H54 (cell line): ENCODE measurements at places on chromosomes 7 and 10.

DNA sequence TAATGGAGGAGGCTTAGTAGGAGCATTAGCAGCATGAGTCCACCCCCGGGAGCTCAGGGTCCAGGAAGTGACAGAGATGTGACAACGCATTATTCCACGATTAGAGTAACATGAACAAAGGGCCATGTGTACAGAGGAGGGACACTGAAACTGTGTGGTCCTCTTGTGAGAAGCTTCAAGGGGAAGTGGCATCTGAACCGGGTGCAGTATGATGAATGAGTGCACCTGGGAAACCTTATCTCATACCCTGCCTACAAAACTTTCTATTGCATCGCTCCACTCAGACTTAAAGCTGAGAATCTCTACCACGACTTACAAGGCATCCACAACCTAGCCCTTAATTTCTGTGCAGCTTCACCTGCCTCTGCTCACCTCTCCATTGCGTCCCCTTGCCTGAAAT lies 115.3 kb upstream of the AMPH start:
- DNase-seq: no peak

DNA sequence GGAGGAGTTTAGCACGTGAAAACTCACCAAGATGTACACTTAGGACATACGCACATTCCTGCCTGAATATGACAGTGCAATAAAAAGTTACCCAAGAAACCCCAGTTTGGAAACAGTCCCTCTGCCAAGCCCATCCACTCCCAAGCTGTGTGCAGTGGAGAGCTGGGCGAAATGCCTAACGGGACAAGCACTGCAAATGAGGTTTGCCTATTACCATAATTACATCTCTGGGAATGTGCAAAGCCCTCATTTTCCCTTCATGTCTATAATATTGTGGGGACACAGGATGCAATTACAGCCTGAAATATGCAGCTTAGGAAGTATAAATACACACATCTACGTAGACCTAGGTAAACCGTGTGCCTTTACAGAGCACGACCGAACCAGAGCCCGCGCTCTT lies 117.5 kb downstream of the PLXNA4 start:
- no peak for DNase-seq

DNA sequence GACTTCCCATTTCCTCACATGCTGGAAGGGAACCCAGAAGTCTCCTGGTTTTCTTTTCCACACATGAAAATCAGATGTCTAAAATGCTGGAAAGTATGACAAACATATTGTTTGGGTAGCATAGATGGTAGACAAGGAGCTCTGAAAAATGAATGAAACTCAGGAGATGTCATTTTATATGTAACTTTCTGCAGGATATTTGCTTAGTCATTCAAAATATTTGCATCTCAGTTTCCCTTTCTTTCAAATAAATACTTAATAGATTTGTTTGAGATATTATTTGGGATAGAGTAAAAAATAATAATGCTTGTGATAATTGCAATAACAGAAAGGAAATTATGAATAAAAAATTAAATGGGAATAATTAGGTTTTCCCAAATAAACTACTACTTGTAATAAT lies 298.9 kb upstream of the ADARB2 start:
- no peak for DNase-seq

GRCh38 chr7:126362746-126363145 lies 890.0 kb downstream of the GRM8 start:
- DNase-seq: no peak

DNA sequence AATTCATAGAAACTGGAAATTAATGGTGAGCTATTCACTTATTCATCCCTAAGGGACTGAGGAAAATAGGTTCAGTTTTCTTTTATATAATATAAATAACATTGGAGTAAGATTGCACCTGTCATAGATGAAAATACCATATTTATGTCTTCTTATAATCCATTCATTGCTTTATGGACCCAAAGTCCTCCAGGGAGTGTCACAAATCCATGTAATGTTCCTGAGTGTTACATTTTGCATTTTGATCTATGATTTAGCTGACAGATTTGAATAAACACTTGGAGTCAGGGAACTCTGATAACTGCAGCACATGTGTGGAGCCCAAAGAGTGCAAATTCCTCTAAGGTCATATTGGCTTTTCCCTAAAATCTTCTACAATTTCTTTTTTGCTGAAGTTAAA lies 484.3 kb downstream of the MDFIC start:
- DNase-seq: no peak

GRCh38 chr10:125264757-125265578 lies 104.6 kb upstream of the CTBP2 start:
- DNase-seq: no peak

DNA sequence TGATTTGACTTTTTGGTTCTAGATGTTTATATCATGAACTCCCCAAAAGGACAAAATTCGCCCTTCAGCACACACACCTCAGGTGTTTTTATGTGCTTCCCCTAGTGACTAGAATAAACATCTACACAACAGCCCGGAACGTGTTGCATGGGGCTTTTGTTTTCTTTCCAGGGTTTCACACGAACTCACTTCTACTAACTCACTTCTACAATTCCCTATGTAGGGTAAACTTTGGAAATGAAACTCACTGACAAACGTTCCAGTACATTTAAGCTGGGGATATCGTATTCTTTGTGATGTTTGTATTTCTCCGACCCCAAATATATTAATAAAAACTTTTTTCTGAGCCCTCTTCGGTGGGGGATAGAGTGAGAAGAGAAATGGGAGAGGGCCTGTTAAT lies 1.4 kb downstream of the TRA2A start:
- DNase-seq: no peak

- DNase-seq: no peak
Measured at GRCh38 chr10:3740157-3740871, 44.7 kb downstream of the KLF6 start.

DNA sequence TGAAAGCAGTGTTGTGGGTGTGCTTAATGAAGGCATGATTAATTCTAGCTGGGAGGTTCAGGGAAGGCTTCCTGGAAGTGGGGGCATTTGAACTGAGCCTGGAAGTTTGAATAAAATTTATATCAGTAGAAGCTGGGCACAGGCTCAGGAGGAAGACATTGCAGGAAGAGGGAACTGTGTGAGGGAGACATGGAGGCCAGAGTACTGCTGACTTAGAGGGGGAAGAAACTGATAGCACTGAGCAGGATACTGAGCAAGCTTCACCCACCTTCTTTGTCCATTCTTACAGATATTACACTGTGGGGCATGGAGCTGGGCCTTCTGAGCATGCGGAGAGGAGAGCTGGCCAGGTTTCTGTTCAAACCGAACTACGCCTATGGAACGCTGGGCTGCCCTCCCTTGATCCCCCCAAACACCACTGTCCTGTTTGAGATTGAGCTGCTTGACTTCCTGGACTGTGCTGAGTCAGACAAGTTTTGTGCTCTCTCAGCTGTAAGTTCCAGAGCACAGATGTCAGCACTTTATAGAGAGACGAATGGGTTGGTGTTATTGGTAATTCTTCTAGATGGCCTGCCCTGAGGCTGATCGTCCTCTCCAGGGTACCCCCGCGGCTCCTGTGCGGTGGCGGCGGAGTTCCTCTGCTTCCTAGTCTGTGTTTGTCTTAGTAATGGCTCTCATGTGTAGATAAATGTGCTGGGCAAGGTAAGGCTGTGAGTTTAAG lies 2.1 kb downstream of the FKBP6 start:
- no peak for DNase-seq

DNA sequence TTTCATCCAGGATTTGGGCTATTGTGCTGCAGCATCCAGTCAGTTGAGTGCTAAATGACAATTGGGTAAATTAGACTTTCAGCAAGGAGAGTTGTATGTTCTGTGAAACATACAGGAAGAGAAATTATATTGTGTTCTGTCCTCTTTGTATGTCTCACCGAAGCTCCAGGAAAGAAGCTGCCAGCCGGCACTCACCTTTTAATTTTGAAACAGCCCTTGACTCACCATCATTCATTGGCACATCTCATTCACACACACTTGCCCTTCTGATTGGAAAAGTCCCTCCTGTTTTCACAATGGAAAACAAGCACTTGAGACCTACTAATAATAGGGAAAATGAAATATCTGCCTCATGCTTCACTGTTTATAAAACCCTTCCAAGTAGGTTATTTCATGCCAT lies 495.6 kb downstream of the RPS24 start:
- no peak for DNase-seq

DNA sequence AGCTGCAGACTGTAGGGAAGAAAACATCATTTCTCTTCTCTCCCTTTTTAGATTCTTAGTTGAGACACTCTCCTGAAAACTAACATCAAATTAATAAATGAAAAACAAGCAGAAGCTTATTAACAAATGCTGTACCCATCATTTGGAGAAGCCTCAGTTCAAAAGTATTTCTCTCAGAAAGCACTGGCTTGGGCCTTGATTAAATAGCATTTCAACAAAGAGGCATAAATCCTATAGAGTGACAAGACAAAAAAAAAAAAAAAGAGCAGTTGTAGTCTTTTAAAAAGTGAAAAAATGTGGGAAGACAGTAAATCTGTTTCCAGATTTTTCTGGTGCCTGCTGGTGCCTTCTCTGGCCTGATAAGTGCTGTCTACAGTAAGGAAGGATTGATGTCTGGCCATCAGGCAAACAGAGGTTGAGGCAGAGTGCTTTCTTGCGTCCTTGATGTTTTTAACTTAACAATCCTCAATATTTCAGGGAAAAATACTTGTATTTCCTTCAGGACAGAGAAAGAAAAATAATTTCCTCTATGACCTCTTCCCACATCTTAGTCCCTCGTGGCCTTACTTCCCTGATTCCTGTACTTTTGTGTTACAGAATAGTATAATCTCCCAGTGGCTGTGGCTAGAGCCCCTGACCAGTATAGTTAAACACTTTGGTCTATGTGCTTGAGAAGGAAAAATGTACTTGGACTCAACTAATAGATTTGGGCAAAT lies 300.5 kb downstream of the HGF start:
- DNase-seq: no peak

DNA sequence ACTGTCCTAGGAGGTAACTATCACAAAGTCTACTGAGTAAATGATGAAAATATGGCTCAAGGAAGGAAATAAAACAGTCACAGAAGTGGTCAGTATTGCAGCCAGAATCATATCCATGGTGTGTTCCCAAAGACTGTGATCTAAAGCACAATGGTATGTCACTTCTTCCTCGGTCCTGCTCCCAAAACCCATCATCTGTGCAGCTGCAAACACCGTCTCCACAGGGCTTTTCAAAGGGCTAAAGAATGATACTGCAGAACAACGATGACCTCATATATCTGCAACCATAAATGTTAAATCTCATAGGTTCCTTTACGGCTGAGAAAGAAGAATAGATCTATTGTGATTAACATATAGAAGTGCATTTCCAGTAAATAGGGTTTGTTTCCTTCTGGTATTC lies 465.0 kb downstream of the GRID1 start:
- DNase-seq: no peak

- no peak for DNase-seq
Measured at GRCh38 chr10:27470885-27471284, 33.2 kb upstream of the RAB18 start.

GRCh38 chr10:132876131-132876860 lies 66.1 kb downstream of the CFAP46 start:
- DNase-seq: no peak

DNA sequence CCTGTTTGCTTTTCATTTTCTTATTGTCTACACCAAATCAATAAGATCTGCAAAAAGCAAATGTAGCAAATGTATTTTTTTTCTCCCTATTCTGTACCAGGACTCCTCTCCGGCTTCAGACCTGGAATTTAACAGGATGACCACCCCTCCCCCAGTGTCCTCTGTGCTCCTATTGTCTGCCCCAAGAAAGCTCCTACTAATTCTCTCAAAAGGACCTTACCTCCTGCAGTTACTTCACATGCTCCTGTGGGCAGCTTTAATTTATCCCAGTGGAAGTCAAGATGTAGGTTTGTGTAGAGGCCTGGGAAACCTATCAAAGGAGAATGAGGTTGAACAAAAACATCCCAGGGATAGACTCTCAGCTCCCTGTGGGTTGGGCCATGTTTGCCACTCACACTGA lies 31.3 kb downstream of the PLXNA4 start:
- DNase-seq: no peak

DNA sequence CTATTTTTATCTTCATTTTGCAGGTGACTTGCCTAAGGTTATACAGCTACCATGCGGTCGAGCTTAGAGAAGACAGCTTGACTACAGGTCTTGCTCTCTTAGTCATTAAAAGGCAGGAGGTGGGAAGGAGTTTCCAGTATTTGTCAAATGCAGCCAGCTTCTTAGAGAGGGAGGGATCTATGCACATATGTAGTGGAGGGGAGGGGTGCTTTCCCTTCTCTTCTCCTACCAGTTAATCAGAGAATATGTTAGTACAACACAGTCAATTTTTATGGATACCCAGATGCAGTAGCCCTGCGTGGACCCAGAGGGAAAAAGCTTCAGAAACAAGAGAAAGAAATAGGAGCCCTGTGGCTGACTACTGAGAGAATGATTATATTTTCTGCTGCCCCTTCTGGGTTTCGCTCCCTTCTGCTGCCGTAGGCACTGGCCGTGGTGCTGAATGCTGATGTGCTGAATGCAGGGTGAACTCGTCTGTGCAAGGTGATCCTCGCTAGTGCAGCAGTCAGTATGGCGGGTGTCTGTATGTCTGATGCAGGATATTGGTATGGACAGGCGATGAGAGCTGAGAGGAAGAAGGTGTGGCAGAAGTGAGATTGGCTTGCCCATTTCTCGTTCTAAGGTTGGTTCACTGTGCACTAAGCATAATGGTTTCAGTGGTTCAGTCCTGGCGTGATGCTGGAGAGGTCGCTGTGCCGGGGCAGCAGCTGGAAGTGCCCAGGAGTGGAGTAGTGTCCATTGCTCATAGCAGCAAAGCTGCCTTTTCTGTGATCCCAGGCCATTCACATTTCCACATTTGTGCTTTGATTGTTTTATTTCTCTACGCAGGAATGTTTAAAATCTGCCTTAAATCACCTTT lies 189.2 kb upstream of the PODXL start:
- DNase-seq: peak; percentile 14

DNA sequence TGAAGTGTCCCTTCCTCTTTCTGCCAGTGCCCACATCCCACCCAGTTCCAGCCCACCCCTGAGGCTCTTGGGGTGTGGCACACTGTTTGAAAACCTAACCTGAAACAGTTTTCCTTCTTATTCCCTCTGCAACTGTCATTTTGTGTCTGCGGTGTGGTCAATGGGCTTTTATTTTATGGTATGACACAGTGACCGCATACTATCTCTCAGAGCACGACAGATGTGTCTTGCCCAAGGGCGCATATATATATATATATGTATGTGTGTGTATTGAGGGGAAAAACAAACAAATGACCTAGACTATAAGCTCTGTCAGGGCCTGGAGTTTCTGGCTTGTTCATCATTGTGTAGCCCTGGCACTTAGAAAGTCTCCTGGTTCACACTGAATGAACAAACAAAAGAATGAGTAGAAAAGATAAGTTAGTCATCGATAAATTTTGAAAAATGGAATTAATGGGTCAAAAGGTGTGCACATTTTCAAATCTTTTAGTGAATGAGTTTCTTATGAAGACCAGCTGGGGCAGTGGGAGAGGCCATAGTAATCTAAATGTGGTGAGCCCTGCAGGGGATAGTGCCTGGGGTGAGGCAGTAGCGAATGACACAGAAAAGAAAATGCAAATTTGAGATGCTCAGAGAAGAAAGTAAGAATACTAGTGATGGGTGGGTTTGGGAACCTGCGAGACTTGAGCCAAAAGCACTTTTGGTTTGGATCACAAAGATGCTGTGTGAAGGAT lies 198.4 kb downstream of the SNX10 start:
- no peak for DNase-seq
